ENCODE measurements at places on chromosomes 5 and 9.

DNA sequence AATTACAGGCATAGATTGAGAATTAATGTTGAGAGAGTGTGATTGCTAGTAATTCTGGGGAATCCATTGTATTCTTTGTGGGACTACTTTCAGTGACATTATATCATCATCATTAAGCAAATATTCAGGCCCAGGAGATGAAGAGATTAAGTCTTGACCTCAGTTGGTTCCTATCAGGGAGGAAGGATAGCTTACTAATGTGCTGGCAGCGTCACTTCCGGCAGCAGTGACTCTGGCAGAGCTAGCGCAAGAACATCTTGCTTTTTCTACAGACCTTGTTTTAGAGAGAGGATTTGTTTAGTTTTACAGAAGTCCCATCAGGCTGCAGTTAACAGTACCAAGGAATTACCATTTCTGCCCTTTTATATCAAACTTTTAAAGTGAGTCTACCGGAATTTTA lies 20.3 kb downstream of the OSTF1 start:
- no peak for DNase-seq

- DNase-seq, result no peak
Measured at GRCh38 chr9:133641396-133641655, 5.2 kb downstream of the DBH start.

DNA sequence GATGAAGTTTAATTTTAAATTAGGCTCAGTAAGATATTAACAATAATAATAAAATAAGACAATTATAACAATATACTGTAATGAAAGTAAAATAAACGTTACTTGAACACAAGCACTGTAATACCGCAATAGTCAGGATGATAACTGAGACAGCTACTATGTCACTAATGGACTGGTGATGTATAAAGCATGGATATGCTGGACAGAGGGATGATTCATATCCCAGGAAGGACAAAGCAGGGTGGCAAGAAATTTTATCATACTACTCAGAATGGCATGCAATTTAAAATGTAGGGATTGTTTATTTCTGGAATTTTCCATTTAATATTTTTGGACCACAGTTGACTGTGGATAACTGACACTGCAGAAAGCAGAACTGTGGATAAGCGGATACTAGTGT lies 196.9 kb downstream of the VPS13A start:
- DNase-seq, result no peak

- DNase-seq, result no peak
Measured at GRCh38 chr5:124538931-124539330, 207.5 kb downstream of the ZNF608 start.

DNA sequence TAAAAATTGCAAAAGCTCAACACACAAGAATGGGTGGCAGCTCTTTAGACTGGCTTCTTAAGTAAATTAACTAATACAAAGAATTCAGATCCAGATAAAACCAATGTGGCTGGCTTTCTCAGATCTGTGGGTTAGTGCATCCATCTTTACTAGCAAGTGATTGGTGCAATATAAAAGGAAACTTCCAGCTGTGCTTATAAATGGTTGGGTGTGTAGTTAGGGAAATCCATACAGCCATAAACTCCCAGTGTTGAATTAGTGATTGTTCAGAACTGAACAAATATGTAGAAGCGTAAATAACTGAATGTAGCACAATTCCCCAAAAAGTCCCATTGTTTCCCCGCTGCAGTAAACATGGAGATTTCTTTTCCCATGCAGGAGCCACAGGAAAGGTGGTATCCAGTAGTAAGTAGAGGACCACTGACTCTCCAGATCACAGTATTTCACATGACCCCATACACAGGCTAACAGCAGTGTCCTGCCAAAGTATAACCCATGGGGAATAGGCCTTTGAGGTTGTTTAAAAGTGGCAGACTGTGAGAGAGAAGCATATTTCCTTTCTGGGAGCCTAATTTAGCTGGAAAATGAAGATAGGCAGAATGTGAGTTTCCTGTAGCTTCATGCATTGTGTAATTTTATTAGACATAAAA lies 173.1 kb upstream of the SLC12A2 start:
- no peak for DNase-seq

GRCh38 chr5:138226910-138227309 lies 13.8 kb upstream of the CDC23 start:
- DNase-seq, result no peak

- no peak for DNase-seq
Measured at GRCh38 chr5:151900891-151901290, 23.8 kb downstream of the GLRA1 start.

- no peak for DNase-seq
Measured at GRCh38 chr5:22390888-22391287, 462.3 kb downstream of the CDH12 start.

DNA sequence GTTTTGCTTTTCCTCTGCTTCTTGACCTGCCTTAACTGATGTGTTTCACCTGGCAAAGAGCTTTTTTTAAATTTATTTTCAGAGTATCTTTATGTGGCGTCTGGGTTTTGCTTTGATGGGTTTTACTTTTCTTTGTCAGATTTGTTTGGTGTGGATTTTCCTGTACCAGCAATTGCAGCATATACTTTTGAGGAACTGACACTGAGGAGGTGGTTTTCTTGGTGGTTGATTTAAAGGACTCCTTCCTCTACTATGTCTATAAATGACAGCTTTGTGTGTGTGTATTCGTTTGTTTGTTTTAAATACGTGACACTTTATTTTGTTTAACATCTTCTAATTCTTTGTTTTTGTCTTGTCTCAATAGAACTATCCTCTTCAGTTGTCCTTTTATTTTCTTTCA lies 1071.9 kb upstream of the ARRDC3 start:
- DNase-seq, result no peak

GRCh38 chr9:85430659-85431338 lies 311.0 kb downstream of the AGTPBP1 start:
- DNase-seq, result no peak

GRCh38 chr5:68086857-68087256 lies 128.7 kb upstream of the PIK3R1 start:
- no peak for DNase-seq

DNA sequence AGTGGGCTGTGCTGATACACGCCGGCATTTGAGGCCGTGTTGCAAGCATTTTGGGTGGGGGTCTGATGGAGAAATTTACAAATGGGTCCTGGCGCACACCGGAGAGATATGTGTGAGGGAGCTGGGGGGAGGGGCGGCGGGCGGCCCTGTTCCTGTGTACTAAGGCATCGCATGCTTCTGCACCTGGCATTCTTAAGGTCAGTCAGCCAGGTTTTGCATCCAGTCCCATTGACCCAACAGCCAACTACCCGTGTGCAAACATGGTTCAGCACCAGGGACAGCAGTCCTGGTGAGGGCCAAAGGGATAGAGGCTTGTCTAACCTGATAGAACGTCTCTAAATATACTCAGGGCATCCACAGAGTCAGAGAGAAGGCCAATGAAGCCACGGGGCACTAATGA lies 839 bp downstream of the GABRG2 start:
- peak; percentile 67 for DNase-seq

DNA sequence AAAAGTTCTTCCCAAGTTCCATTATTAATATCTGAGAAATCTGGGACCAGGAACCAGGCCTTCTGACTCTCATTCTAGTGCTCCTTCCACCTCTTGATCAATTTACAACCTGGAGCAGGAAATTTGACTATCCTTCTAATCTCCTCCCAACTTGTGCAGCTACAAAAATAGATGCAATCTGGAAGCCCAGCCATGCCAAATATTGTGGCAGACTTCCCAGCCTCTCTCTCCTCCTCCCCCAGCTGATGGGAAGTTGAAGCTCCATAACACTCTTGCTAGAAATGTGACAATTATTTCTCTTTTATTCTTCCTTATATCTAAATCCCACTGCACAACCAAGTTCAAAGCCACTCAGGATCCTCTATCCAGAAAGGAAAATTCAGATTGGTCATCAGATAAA lies 252.1 kb downstream of the SEC61B start:
- DNase-seq, result no peak

- no peak for DNase-seq
Measured at GRCh38 chr5:1109542-1110306, 2.1 kb downstream of the SLC12A7 start.

DNA sequence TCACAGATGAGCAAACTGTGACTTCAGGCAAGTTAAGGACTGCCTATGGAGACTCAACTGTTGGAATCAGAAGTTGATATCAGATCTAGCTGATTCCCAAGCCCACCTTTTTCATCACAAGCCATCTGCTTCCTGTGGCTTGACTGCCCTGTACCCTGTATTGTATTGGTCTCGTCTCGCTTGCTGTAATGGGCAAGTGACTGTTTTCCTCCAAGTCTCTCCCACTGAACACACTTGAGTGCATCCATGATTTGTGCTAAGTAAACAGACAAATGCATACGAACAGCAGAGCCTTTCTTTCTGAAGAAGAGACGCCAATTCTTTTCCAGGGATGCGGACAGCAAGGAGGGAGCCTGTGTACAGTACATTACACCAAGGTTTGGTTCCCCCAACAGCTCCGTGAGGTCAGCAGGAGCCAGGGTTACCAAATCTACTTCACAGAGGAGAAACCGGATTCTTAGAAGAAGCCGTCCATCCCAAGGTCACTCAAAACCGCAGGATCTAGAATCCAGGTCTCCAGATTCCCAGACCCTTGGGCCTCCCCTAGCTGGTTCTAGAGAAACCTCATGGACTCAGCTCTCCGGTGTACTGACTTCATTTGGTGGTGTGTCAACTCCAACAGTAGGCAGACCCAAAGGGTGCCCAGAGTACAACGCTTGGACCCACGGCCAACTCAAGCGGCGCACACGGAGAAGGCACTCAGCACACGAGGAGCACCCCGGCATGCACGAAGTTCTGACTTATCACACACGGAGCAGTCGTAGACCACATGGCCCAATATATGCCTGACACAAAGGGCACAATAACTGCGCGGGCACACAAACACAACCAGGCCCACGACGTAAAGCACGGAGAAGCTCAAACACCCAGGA lies 1.1 kb downstream of the BAG1 start:
- peak; percentile 19 for DNase-seq

DNA sequence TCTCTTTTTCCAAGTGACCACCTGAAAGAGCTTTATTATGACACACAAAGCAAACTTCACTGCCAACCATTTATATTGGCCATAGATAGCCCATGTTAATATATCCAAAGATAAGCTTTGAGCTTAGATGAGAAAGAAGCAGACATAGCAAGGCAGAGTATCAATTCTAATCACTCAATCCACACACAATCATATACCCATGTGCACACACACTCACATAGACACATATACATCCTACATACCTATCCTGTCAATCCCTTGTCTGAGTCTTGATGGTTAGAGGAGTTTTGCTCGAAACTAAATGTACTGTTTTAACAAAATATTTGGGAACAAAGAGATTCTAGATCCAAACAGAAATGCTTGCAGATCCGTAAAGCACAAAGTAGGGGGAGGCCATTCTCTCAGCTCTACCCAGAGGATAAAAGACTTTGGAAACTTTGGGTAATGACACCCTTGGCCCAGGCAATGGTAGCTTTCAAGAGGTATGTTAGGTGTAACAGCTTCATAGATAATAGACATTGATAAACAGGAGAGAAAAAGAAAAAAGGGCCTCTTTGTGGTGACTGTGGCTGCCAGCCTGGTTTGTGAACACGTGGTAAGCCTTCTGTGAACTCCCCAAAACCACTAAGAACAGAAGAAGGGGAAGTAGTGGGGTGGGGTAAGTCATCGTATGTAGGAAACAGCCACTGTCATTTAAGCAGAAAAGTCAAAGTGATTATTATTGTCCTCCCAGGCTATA lies 121.6 kb downstream of the TLR4 start:
- DNase-seq, result no peak

- no peak for DNase-seq
Measured at GRCh38 chr5:30498972-30499371, 694.5 kb upstream of the CDH6 start.

- DNase-seq, result no peak
Measured at GRCh38 chr5:93208141-93208751, 372.8 kb downstream of the NR2F1-AS1 start.

GRCh38 chr5:141881886-141882285 lies 3.7 kb upstream of the PCDH1 start:
- no peak for DNase-seq

- DNase-seq, result no peak
Measured at GRCh38 chr5:80810425-80810824, 149.7 kb upstream of the RASGRF2 start.

DNA sequence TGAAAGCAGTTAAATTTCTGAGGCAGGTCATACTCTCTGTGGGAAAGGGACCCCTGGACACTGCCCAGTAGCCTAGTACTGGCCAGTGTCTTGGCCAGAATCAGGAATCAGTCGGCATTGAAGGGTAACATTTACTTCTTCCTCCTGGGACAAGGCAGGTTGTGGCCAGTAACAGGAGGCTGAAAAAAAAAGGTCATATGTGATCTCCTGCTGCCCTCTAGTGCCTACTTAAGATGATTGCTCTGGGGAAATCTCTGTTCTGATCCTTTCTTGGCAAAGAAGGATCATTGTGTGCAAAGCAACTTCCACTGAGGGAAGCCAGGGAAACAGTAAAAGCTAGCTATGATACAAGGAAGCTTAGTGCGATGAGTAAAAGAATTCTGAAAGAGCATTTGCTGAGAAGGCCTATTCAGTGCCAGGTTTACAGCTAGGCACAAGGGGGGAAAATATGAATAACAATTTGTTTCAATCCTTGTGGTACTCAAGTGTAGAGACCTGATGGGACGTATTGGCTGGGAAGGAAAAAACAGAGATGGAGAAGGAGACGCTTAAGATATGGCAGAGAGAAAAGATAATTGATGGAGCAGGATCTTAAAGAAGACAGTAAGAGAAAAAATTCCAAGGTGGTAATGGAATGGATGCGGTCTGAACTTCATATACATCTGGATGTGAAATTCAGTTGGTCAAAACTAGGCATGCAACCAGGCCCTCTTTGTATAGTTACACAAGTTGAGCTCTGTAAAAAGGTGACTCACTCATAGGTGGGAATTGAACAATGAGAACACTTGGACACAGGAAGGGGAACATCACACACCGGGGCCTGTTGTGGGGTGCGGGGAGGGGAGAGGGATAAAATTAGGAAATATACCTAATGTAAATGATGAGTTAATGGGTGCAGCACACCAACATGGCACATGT lies 25.8 kb upstream of the TRIM32 start:
- DNase-seq, result peak; percentile 70

DNA sequence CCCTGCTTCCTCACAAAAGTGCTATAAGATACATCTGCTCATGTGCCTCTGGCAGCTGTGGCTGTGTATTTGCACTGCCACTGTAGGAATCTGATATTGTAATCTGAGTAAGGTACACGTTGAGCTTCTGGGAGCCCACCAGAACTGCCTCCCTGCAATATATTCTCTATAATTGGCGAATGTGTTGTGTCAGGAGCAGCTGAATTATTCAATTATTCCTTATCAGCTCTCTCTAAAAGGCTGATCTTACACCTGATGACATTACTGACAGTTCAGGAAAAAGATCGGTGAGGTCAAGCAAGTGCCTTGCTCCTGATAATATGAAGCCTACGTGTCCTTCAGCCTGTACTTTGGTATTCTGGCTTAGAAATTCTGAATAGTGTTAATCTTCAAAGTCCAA lies 1015.0 kb downstream of the CDH9 start:
- DNase-seq, result no peak

GRCh38 chr5:20347334-20347733 lies 359.3 kb upstream of the CDH18 start:
- no peak for DNase-seq

- no peak for DNase-seq
Measured at GRCh38 chr9:116855881-116856662, 169.0 kb downstream of the TRIM32 start.

GRCh38 chr5:10778179-10778910 lies 17.3 kb upstream of the DAP start:
- no peak for DNase-seq

- peak; percentile 17 for DNase-seq
Measured at GRCh38 chr9:6930827-6931226, 173.1 kb downstream of the KDM4C start.

GRCh38 chr5:146310540-146310939 lies 28.1 kb upstream of the POU4F3 start:
- DNase-seq, result no peak

Data from ACHN (cell line).